ENCODE measurements at places on chromosomes 3 and 15. TPM values are rescaled to one million over a fixed set of nuclear protein-coding genes. Genes with fewer than 3 reads are reported as not detected.

DNA sequence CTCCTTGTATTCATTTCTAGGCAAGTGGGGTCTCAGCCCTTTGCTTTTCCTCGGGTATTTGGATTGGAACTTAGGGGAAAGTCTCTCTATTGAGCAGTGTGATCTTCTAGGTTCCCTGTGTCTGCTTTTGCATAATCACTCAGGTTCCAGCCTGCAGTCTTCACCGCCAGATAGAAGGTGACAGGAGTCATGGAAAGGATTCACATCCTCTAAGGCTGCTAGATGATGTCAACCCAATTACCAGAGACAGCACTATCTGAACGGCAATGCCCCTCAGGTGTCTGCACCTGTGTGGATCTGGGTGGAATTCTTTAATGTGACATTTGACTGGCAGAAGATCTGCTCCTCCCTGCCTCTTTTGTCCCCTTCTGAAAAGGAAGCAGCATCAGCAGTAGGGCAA is 177.7 kb downstream of the P3H2 start:
- no peak for DNase-seq

GRCh38 chr3:97885931-97886824 is 64.4 kb downstream of the CRYBG3 start:
- no peak for DNase-seq

DNA sequence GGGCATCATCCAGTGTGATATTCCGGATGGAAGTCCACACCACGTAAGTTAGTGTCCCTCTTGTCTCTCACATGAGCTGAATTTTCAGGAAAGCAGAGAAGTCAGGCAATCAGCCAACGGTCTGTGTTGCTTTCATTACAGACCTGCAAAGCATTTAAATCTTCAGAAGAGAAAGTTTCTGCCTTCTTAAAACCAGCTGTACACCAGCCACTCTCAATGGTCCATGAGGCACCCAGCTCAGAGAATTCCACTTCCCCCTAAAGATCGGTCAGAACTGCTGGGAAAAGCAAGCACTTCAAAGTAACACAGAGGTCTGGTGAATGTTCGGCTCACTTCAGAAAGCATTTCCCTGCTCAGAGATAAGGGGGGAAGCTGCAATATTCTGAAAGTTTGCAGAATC is 903.7 kb downstream of the EPHA3 start:
- DNase-seq = no peak

The CD86 gene
- 2.0 TPM for total RNA-seq

- DNase-seq = no peak
These were observed 36.9 kb downstream of the THRB start for GRCh38 chr3:24457719-24458118.
